ENCODE measurements at places on chromosomes 13 and 19.

GRCh38 chr13:78491978-78492377 lies 111.4 kb downstream of the POU4F1 start:
- no peak for DNase-seq

DNA sequence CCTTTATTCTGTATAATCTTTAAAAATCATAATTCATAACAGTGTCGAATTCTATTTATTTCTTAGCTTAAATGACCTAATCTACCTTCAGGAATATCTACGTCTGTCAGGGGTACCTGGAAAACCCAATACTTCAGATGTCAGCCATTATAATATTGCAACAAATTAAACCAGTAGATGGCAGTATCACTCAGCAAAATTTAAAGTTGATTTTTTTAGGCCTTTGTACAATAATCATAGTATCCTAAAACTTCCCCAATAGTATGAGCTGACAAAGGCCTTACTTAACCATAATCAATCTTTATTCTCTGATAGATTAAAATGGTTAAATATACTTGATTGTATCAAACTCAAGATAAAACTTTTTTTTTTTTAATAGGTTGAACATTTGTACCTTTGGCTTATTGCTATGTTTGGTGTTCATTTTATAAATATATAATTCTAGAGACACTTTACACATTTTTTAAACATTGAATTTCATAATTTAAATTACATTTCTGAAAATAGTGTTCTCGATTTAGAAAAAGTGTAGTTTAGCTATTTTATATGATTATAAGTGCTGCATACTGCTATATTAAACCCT lies 830.2 kb upstream of the SPRY2 start:
- peak; percentile 23 for DNase-seq

GRCh38 chr13:27556109-27556508 lies 64.2 kb downstream of the LNX2 start:
- no peak for DNase-seq

- no peak for DNase-seq
Measured at GRCh38 chr19:12034620-12035019, 859 bp downstream of the ZNF433 start.

GRCh38 chr19:10069046-10069445 lies 17.1 kb upstream of the SHFL start:
- DNase-seq: no peak

- no peak for DNase-seq
Measured at GRCh38 chr13:108003626-108004025, 211.7 kb downstream of the LIG4 start.

DNA sequence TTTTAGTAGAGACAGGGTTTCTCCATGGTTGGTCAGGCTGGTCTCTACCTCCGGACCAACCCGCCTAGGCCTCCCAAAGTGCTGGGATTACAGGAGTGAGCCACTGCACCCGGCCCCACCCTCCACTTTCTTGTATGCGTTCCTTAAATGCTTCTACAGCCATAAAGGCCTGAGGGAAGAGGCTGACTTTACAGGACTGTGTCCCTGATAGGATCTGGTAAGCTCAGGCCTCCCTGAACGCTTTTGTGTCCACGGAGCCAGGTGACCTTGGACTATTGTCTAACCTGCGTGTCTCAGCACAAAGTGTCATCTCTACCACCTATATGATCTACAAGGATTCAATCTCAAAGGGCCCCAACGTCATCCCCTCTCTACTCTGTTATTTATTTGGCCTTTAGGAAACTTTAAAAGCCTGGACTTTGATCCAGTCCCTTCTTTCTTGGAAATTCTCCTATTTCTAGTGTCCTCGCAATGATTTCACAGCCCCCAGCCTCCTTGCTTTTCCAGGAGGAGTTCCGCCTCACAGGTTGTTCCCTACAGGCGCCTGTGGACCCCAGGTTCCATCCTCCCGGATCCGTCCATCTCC lies 701 bp downstream of the ZNF552 start:
- DNase-seq: no peak

GRCh38 chr19:47641891-47642485 lies 33.1 kb downstream of the BICRA start:
- no peak for DNase-seq

DNA sequence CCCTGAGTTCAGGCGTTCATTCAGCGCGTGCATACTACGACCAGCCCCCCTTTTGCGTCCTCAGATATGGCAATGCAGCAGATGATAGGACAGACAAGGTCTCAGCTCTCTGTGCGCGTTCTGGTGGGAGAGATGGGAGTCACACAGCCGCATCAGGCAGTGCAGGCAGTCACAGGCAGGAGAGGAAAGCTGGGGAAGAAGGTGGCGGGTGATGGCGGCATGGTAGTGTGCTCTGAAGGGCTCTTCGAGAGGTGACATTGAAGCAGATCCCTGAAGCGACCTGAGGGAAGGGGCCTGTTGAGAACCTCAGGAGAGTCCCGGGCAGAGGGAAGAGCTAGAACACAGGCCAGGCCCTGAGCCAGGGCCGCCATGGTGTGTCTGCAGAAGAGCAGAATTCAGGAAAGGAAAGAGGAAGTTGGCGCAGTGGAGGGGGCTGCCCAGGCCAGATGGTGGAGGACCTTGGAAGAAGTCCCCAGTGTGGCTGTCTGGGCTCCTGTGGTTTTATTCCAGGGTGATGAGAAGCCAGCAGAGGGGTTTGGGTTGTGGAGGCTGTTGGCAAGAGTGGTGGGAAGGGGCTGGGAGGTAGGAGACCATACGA lies 3.5 kb downstream of the USF2 start:
- no peak for DNase-seq

GRCh38 chr19:400976-401865 lies 7.7 kb downstream of the C2CD4C start:
- DNase-seq: no peak

DNA sequence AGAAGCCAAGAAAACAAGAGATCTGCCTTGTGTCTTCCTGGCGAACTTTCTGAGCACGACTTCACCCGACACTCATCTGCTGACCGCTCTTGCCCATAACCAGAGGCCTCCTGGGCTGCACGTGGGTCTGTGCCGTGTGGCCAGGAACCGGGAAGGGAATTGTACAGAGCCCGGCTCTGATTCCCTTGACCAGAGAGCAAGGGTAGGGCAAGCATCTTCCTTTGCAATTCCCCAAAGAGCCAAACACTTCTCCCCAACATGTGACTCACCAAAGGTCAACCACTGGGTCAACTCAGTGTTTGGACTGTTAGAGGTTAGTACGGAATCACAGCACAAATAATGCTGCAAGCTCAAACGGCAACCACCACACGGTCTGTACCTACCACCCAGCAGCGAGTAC lies 48.9 kb downstream of the KLF2 start:
- DNase-seq: no peak

GRCh38 chr13:98978280-98978679 lies 416 bp upstream of the DOCK9 start:
- DNase-seq: no peak

DNA sequence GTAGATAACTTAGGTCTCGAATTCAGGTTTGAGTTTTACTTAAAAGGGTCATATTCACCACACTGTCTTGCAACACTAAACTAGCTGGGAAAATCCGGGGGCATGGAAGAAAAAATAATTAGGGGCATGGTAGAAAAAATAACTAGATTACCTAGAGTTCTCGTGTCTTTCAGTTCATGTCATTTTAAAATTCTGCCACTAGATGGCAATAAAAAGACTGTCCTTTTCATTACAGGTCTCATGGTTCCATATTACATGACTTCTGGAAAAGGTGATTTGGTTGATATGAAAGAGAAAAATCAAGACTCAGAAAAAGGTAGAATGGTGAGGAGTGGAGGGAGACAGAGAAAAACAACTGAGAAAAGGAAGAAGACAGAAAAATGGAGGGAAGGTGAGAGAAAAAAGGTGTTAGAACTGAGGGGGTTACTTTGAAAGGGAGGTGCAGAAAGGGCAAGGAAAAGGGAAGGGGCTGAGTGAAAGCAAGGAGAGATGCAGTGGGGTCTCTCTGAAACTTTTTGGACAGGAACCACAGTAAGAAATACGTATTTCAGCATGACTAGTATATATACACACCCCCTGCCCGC lies 299.0 kb downstream of the KLF12 start:
- no peak for DNase-seq
